ENCODE measurements at places on chromosomes 2 and 18.

GRCh38 chr18:73908323-73908722 lies 239.3 kb downstream of the FBXO15 start:
- peak; percentile 35 for DNase-seq

- no peak for DNase-seq
These were observed 52.4 kb downstream of the LIMS1 start for GRCh38 chr2:108586631-108587030.

GRCh38 chr2:121805766-121806143 lies 50.3 kb downstream of the TSN start:
- DNase-seq: no peak

- DNase-seq: no peak
These were observed 227.8 kb downstream of the NDUFA10 start for GRCh38 chr2:239797316-239797715.

DNA sequence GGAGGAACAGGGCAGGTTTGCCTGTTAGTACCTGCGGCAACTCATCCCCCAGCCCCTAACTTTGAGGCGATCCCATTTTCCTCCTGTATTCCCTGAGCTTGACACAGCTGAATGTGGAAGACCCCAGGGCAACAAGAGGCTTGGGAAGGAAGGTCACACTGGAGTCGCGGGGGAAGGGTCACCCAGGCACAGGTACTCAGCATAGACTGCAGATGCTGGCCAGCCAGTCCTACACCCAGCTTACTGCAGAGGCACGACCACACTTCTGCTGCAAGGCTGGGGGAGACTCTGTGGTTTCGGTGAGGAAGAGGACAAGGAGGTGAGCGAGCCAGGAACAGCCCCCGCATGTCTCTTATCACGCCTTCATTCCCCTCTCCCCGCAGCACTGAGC lies 91.5 kb downstream of the MALT1 start:
- DNase-seq: no peak

DNA sequence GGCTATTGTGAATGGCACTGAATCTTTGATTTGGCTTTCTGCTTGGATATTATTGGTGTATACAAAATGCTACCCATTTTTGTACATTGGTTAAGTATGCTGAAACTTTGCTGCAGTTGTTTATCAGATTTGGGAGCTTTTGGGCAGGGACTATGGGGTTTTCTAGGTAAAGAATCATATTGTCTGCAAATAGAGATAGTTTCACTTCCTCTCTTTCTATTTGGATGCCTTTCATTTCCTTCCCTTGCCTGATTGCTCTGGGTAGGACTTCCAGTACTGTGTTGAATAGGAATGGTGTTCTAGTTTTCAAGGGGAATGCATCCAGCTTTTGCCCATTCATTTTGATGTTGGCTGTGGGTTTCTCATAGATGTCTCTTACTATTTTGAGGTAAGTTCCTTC lies 489.1 kb upstream of the LRATD1 start:
- DNase-seq: no peak
